ENCODE measurements at places on chromosomes 6 and 20. TPM values are rescaled to one million over a fixed set of nuclear protein-coding genes. Genes with fewer than 3 reads are reported as not detected.

MCCD1 gene
- total RNA-seq, result not detected

AGER gene
- total RNA-seq, result 92.2 TPM

COL9A3 gene
- not detected for total RNA-seq

C6orf15 gene
- total RNA-seq, result not detected

GRCh38 chr6:143336446-143337152 lies 113.9 kb downstream of the ADAT2 start:
- no peak overlapping the region for H3K4me3 ChIP-seq
- H3K4me1 ChIP-seq, result no peaks in the 10 kb centered on the region
- no peaks in the 10 kb centered on the region for H3K36me3 ChIP-seq
- no peak overlapping the region for H3K27ac ChIP-seq

GRCh38 chr20:3783511-3784195 lies 2.4 kb upstream of the SPEF1 start:
- no peak overlapping the region for H3K4me3 ChIP-seq
- H3K27me3 ChIP-seq, result no peaks in the 10 kb centered on the region
- no peak overlapping the region for H3K27ac ChIP-seq
- peaks cover 13% of the 10 kb centered on the region for H3K4me1 ChIP-seq
- DNase-seq, result no peak
- H3K36me3 ChIP-seq, result no peaks in the 10 kb centered on the region

GRCh38 chr6:20021795-20022194 lies 184.6 kb downstream of the ID4 start:
- no peaks in the 10 kb centered on the region for H3K36me3 ChIP-seq
- no peaks in the 10 kb centered on the region for H3K27me3 ChIP-seq
- DNase-seq, result no peak
- H3K4me1 ChIP-seq, result peaks cover 9% of the 10 kb centered on the region
- no peak overlapping the region for H3K4me3 ChIP-seq

DNA sequence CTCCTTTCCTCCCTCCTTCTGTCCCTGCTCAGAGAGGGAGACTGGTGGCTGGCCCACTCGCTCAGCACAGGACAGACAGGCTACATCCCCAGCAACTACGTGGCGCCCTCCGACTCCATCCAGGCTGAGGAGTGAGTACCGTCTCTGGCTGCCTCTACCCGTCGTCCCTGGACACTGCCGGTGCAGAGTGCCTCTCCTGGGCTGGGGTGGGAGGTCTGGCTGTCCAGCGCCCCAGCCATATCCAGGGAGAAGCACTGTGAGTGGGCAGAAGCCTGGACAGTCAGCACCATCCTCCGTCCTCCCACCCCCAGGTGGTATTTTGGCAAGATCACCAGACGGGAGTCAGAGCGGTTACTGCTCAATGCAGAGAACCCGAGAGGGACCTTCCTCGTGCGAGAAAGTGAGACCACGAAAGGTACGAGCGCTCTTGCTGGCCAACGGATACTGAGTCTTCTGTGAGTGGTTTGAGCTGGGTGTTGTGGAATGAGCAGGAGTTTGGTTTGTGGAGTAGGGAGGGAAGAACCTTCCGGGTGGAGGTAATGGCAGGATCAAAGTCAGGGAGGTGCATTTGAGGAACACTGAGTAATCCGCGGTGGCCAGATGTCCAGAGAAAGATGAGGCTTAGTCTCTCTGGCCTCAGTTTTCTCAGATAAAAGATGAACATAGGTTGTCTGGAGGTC lies 48.1 kb downstream of the SRC start:
- H3K4me3 ChIP-seq, result no peak overlapping the region
- H3K4me1 ChIP-seq, result no peaks in the 10 kb centered on the region
- no peaks in the 10 kb centered on the region for H3K27me3 ChIP-seq
- H3K27ac ChIP-seq, result no peak overlapping the region
- DNase-seq, result no peak

DNA sequence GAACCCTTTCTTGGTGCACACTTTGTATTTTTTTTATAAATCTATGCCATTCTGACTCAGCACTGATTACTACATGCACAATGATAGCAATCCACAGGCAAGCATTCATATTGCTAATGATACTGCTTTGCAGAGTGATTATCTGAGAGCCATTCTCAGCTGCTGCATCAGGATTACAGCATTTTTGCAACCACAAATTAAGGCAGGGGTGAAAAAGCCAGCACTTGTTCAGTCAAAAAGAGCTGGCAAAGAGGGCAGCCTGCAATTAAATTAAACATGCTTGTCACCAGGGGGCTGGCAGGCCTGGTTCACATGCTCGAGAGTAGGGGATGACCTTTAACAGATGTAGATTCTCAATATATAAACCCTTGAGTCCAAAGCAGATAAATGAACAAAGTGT lies 40.7 kb upstream of the SLC17A4 start:
- H3K4me3 ChIP-seq, result no peak overlapping the region
- DNase-seq, result no peak
- H3K27me3 ChIP-seq, result no peaks in the 10 kb centered on the region
- no peaks in the 10 kb centered on the region for H3K36me3 ChIP-seq
- H3K27ac ChIP-seq, result no peak overlapping the region
- H3K4me1 ChIP-seq, result no peaks in the 10 kb centered on the region

Data from naive thymus-derived CD4-positive, alpha-beta T cell (primary cell).